Natural killer cell treated with Interleukin-12 subunit alpha and Interleukin-12 subunit beta and Interleukin-15 and Interleukin-18, amount 100 ng/mL, for 72 hours (primary cell): ENCODE measurements at places on chromosomes 3 and 15.

DNA sequence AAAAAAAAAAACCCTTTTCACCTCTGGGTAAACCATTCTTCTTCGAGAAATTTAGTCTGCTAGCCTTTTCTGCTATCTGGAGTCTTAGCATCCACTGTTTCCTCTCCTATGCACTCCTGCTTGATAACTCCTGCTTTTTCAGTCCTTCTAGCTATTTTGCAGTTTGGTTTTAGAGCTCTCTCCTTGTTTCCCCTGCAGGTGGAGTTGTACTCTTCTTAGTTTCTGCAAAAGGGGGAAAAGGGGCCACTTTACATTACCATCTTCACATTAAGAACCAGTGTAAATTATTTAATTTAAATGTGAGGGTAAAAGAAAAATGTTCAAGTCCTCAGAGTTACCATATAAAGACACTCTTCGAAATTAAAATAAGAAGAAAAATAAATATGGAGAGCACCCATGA lies 23.6 kb upstream of the MYLK start:
- H3K27ac ChIP-seq, result no peak overlapping the region
- H3K36me3 ChIP-seq, result no peaks in the 10 kb centered on the region
- no peak for DNase-seq
- H3K4me1 ChIP-seq, result no peaks in the 10 kb centered on the region

GRCh38 chr3:106167728-106168127 lies 298.9 kb upstream of the CBLB start:
- peaks cover 23% of the 10 kb centered on the region for H3K36me3 ChIP-seq
- peaks cover 20% of the 10 kb centered on the region for H3K4me1 ChIP-seq
- no peak overlapping the region for H3K4me3 ChIP-seq
- DNase-seq, result no peak

- peaks cover 8% of the 10 kb centered on the region for H3K27me3 ChIP-seq
- H3K36me3 ChIP-seq, result peaks cover 5% of the 10 kb centered on the region
- H3K4me1 ChIP-seq, result no peaks in the 10 kb centered on the region
- no peak overlapping the region for H3K27ac ChIP-seq
- DNase-seq, result no peak
Measured at GRCh38 chr3:45367453-45367871, 20.9 kb upstream of the LARS2 start.

GRCh38 chr3:46517784-46518181 lies 20.0 kb downstream of the RTP3 start:
- no peak overlapping the region for H3K27ac ChIP-seq
- no peak for DNase-seq
